ENCODE measurements at places on chromosomes 2 and 18.

- DNase-seq: peak; percentile 40
Observed at GRCh38 chr2:168397629-168398028, 58.4 kb upstream of the CERS6 start.

DNA sequence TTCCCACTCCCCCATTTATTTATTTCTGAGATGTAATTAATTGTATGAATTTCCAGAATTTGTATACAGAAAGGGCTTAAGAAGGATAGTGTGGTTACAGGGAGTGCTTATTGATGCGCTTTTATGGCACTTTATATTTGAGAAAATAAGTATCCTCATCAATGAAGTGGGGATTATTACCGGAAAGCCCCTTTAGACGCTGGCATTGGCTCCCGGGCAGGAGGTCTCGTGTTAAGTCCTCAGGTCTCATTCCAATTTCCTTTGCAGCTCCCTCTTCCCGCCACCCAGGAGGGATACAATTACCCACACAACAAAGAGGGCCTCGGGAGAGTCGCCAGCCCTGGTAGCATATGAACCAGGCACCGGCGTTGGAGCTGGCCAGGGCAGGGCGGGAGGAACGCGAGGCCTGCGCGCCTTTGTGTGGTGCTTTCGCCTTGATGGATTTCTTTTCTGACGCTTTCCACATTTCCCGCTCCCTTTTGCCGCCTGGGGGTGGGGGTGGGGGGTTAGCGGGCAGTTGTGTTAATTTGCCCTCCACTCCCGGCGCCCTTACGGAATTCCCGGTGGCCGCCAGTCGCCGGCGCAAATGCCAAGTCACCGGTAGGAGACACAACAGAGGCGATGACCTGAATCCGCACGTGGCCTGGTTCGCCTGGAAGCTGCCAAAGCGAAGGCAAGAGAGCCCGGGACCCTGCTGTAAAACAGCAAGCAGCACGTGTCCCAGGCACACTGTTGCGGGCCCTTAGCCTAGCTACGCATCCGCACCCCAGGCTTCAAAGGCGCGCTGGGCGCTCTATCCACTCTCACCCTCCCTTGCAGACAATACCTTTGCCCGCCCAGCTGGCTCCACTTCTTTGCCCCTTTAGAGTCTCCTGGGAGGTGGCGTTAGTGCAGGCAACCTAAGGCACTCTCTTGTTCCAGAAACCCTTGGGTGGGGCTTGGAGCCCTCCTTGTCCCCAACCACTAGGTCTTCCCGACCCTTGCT is 3.3 kb downstream of the GAD1 start:
- DNase-seq: no peak

- peak; percentile 16 for DNase-seq
Observed at GRCh38 chr2:216897561-216898203, 37.8 kb upstream of the TNP1 start.

- peak; percentile 56 for DNase-seq
Observed at GRCh38 chr2:20343128-20343527, 7.5 kb downstream of the PUM2 start.

DNA sequence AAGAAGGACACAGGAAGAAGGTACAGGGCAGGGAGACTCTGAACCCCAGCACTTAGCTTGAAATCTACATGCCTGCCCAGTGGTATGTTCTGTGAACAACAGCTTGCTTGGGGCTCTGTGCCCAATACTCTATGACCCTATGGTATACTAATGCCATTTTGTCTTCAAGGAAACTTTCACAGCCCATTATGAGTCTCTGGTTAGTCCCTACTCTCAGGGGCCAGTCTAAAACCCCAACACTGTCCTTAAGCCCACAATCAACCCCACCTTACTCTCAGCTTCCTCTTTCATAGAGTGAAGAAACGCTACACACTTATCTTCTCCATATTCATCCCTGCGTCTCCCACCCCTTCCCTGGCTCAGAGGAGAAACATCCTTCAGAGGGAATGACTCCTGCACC is 16.0 kb downstream of the NEB start:
- no peak for DNase-seq

- DNase-seq: no peak
Observed at GRCh38 chr2:214215107-214215506, 195.7 kb upstream of the VWC2L start.

DNA sequence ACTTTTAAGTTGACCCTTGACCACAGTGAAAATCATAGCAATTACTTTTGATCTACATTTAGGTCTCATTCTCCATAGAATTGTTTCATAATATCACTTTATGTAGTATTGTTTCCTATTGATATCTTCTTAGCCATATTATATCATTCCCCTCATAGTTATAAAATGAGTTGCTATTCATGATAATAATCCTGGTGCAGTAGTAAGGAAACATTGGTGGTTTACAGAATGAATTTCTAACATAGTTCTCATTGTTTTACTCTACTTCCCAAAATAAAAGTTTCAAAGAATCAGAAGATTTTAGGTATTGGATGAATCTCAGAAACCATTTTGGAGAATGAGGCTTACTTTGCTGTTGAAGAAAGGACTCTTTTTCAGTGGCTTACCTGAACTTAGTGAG is 246.0 kb downstream of the PARD3B start:
- peak; percentile 12 for DNase-seq

DNA sequence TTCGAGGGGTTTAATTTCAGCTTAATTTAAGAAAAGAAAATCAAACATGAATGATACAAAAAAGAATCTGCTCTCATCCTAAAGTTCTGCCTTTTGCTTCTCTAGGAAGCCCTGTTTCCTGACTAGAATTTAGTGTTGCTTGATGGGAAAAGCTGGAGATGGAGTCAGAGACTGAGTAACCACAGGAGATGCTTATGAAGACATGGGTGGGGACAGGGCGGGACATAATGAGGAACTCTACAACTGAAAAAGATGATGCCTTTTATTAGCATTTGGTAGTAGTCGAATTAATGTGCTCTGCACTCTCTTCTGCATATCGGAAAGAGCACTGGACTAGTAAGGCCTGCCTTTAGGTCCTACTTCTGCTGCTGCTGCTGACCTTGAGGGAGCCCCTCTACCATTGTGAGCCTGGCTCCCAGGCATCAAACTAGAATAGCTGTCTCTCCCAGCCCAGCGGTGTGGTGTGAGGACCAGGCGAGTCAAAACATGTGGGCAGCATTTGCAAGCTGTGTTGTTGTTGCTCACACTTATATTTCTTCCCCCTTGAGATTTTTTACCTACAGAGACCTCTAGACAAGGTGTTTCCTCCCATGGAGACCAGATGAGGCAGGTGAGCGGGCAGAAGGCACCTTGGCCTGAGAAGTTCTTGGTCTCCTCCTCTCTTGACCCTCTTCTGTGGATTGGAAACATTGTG is 61.5 kb downstream of the INPP4A start:
- DNase-seq: no peak

DNA sequence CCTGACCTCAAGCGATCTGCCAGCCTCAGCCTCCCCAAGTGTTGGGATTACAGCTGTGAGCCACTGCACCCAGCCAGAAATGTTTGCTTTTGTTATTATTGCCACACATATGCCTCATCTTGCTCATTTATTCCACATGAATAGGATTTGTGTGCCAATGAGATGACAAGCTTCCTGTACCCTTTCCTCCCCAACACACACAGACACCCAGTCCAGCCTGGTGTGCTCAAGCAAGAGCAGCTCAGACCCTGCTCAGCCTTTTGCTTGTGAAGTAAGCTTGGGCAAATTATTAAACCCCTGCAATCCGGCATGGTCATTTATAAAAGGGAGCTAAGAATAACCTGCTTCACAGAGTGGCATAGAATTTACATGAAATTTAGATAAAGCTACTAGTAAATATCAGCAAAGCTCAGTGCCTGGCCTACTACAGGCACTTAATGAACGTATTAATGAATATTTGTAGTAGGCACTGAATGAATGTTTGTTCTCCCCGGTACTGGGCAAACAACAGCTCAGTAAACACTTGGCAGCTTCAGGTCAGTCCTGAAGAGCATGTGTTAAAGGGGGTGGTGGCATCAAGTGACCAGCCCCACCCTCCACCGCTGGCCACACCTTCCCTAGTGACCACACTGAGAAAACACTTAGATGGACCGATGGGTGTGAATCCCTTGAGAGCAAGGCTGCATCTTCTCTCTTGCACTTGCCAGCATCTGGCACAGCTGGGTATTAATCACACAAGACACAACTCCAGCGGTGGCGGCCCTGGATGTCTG is 280.2 kb downstream of the SRBD1 start:
- DNase-seq: peak; percentile 27

DNA sequence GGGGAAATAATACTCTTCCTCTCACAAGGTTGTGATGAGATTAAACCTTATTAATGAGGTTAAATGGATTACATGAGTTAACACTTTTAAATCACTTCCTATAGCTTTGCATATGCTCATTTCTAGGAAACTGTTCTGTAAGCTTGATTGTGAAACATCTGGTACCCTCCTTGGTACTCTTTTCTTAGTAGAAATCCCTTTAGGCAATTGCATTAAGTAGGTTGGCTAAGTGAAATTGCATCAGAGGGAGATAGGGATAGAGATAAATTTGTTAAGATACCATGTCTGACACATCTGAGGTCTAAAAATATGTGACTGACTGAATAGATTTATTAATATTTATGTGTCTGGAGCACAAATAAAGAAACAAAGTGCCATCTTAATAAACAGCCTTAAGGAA is 275.9 kb upstream of the MAP2 start:
- no peak for DNase-seq

DNA sequence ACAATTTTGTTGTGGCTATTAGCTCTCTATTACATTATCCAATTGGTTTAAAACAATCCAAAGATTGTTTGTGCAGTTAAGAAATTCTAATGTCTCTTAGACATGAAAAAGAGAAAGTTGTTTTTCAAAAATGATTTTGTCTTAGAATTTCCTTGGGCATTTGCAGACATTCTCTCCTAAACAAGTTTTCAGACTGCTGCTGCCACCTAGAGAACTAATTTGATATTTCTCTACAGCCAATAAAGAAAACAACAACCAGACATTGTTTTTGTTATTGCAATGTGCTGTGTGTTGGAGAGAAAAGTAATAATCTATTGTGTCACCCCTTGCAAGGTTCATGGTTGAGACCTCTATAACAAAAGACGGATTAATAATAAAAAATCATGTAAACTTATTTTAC is 119.0 kb upstream of the SYT4 start:
- DNase-seq: peak; percentile 31

GRCh38 chr2:178331474-178332432 is 119.2 kb downstream of the PRKRA start:
- DNase-seq: no peak

DNA sequence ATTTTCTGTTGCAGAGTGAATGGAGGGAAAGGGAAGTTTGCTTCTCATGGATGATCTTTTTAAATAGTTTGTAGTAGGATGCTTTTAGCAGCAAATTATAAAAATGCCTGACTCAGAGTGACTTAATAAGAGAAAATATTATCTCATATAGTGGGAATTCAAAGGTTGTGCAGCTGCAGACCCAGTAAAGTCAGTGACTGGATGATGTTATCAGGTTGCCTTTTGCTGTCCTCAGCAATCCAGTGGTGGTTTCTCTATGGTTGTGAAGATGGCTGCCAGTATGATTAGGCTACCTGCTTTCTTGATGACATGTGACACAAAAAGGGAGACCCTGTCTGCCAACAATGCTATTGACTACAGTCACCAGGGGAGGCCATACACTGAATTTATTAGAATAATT is 184.8 kb downstream of the DIS3L2 start:
- peak; percentile 47 for DNase-seq

DNA sequence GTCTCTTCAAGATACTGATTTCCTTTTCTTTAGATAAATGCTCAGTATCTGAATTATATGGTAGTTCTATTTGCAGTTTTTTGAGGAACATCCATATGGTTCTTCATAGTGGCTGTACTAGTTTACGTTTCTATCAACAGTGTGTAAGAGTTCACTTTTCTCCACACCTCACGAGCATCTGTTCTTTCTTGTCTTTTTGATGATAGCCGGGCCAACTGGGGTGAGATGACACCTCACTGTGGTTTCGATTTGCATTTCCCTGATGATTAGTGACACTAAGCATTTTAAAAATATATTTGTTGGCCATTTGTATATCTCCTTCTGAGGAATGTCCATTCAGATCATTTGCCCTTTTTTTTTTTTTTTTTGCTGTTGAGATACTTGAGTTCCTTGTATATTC is 458.8 kb downstream of the SETBP1 start:
- no peak for DNase-seq

- DNase-seq: no peak
Observed at GRCh38 chr2:155393406-155393805, 694.9 kb downstream of the KCNJ3 start.

DNA sequence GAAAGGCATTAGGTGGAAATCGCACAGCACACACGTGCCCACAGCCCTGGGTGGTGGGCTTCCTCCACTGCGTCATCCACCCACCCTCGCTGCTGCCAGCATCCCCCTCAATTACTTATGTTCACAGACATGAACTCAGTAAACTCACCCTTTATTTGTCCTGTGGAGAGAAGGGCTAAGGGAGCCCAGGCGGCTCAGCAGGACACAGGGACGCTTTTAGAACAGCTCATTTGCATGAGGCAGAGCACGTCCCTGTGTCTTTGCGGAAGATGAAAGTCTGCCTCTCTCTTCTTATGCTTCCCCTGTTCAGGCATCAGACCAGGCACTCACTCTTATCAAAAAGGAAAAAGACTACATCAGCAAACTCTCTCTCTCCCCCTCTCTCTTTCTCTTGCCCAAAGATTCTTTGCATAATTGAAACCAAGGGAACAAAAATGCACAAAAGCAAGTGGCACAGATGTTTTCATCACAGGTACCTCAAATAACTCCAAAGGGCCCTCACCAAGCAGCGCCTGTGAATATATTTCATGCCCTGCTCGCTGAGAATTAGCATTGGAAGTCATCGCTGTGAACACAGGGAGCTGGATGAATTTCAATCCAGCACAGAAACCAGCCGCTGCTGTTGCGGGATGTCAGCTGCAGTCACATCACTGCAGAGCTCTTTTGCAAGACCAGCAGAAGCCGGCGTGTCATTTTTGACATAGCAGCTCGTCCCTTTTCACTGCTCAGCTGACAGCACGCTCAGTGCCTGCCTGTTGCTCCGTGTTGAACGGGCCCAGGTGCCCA is 376.3 kb upstream of the MYT1L start:
- no peak for DNase-seq

- no peak for DNase-seq
Observed at GRCh38 chr2:162317861-162318327, 590 bp downstream of the IFIH1 start.

DNA sequence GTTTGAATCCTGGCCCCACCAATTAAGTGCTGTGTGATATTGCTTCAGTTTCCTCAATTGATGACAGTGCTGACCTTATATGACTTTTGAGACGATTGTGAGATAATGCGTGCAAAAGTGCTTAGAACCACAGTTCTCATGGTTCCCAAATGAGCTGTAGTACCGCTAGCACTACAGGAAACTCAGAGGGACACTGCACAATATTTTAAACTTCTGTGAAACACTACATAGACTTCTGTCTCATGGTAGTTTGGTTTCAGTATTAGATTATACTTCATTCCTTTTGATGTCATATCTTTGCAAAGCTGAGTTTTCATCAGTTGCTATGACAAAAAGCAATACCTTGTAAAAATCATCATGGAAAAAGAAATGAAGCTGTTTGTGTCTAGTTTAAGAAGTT is 368.0 kb downstream of the PARD3B start:
- DNase-seq: no peak

DNA sequence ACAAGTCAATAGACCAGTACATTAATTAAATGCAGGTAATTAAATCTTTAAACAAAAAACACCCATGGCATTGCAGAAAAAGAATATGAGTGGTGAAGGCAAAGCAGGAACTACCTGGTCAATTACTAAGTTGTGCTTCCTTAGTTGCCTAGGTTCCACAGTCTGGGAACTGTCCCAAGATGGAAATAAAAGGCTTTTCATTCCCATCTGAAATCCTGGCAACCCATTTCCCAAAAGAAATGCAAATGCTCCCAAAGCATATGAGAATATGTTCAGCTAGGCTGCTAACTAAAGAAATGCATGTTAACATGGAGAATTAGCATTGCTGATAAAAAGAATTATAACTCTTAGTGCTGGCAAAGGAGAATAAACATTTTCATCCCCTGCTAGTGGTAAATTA is 177.8 kb downstream of the TMEM163 start:
- DNase-seq: no peak
